ENCODE measurements at places on chromosomes 7 and 10.
A peak's percentile ranks its signal among the peaks of the same experiment; 100 is the strongest.

- DNase-seq = no peak
Observed at GRCh38 chr10:34252111-34252510, 563.0 kb downstream of the PARD3 start.

DNA sequence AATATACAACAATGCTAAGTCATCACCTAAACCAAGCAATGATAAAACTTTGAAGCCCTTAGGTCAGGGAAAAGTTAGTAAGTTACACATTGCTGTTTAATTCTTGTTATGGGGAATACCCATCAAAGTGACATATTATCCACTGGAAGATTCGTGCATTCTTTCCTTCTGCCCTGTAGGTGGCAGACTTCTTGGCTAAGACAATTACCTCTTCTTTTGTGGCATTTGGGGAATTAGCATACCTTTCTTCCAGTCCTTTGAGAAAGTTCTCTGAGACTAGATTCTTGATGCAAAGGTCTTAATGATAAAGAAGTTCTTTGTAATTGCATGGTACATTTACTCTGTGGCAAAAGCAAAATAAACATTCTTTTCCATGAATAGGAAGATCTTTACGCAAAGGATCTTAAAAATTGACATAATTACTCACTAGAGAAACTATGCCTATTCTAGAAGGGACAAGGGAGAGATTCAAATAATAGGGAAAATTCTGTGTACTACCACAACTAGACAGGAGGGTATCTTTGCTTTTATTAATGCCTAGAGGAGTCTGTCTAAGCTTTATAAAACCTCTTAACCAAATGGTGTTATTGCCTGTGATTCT lies 395.9 kb downstream of the GRM8 start:
- DNase-seq = peak; percentile 5

DNA sequence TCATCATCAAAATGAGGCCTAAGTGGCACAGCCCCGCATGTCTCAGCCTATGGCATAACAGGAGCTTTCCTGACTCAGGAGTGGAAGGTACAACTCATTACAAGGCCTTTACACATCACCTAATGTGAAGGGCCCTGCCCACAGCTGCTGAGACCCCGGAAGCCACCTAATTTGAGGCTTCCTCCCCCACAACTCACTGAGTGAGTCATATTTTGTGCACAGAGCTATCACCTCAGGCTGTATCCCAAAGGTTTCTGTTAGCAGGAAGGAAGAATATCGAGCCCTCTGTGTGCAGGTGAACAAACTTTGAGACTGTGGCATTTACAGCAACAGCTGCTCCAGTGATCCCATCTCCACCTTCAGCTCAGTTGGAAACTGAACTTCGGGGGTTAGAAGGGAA lies 20.6 kb downstream of the HTR5A start:
- no peak for DNase-seq

DNA sequence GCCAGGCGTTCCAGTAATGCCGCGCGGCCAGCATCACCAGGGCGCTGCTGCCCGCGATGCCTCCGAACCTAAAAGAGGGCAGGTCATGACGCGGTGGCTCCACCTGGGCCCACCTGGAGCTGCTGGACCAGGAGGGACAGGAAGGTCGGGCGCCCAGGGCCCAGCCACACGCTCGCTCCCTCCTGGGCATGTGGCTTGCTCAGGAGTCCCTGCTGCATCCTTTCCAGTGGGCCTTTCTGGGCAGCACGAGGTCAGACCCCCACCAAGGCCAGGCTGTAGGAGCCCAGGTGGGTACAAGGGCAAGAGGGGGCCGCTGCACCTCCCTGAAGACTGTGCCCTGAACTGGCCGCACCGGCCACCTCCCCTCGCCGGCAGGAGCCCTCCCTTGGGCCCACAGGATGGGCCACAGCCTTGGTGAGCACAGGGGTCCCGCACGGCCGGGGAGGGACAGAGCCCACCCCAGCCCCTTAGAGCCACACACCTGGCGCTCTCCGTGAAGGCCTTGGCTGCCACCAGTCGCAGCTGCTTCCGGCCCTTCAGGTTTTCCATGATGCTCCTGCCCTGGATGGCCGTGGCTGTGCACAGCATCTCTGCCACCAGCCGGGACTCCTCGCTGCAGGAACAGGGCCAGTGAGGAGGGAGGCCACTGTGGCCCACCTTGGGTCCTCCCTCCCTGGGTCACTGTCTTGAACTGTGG lies 43.2 kb downstream of the CFAP46 start:
- DNase-seq = no peak

- no peak for DNase-seq
Observed at GRCh38 chr10:51691135-51691534, 8.3 kb downstream of the CSTF2T start.

DNA sequence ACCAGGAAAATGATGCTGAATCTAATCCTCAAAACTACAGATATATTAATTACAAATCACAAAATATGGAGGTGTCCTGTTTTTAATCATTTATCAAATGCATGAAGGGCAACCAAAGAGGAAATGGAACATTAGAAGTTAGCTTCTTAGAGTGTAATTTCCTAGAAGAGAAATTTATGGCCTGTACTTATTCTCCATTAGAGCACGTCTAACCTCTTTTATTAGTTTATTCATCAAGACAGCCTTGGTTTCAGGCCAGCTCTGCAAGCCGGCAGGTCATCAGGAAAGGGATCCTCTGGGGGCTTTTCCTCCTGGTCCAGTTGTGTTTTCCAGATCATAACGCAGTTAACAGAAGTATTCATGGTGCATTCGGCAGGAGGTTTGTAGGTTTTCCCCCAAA lies 517.6 kb downstream of the KCNMA1 start:
- DNase-seq = no peak

DNA sequence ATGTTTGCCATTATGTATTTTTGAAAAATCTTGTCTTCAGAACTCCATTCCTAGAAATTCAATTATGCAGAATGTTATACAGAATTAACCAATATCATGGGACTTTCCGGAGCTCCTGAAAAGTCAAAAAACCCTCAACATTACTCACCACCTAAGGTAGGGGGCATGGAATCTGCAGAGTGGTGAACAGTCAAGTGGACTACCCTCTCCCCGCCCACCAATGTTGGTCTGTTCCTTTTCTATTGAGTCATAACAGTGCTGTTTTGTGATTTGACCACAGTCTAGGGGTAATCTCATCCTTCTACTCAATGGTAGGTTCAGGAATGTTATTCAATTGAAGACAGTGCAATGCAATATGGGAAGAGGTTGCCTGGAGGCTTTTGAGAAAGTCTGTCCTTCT lies 130.5 kb upstream of the HABP2 start:
- DNase-seq = no peak

- DNase-seq = no peak
Observed at GRCh38 chr7:90933984-90934383, 330.2 kb upstream of the FZD1 start.

GRCh38 chr7:94244760-94245159 lies 149.9 kb upstream of the COL1A2 start:
- DNase-seq = no peak

GRCh38 chr7:14197280-14197679 lies 207.8 kb upstream of the ETV1 start:
- DNase-seq = no peak

GRCh38 chr7:119935418-119936025 lies 337.5 kb upstream of the KCND2 start:
- DNase-seq = no peak

GRCh38 chr10:89669985-89670384 lies 24.9 kb upstream of the PANK1 start:
- DNase-seq = no peak

GRCh38 chr7:85215098-85215497 lies 28.2 kb upstream of the SEMA3D start:
- DNase-seq = no peak

GRCh38 chr7:110544194-110544593 lies 546.7 kb upstream of the LRRN3 start:
- DNase-seq = no peak

GRCh38 chr7:105350906-105351305 lies 37.8 kb downstream of the SRPK2 start:
- no peak for DNase-seq

DNA sequence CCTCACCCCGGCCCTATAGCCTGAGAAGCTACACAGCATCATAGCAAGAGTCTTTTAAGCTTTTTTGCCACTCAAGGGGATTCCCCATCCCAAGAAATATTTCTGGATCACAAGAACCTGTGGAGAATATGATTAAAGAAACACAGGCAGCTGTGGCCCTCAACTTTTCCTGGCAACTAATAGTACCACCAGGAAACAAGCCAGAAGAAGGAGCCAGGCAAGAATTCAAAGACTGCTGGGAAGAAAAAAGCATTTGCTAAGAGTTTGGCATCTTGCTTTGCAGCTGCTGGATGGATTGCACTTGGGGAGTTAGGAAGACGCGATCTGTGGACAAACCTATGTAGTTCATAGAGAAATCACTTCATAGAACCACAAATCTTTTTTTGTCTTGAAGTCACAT lies 437.8 kb downstream of the PLXDC2 start:
- no peak for DNase-seq

GRCh38 chr10:34298346-34298818 lies 516.7 kb downstream of the PARD3 start:
- no peak for DNase-seq

DNA sequence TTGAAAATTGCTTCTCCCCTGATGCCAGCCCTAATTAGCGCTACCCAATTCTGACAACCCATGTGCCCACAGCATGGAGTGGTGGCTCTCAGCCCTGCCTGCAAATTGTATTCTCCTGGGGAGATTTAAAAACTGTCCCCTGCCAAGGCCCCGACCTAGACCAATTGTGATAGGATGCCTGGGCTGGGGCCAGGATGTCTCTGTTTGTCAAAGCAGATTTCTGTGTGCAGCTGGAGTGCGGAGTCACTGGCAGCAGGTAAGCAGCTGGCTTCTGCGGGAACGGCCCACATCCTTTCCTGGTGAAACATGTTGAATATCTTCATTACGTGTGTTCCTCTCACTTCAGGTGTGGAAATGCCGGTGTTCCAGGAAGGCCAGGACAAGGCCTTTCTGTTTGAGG lies 238.6 kb downstream of the WDR37 start:
- DNase-seq = no peak

All from suppressor macrophage (primary cell).